Central memory CD8-positive, alpha-beta T cell (primary cell): ENCODE measurements at places on chromosomes 2 and 18.

DNA sequence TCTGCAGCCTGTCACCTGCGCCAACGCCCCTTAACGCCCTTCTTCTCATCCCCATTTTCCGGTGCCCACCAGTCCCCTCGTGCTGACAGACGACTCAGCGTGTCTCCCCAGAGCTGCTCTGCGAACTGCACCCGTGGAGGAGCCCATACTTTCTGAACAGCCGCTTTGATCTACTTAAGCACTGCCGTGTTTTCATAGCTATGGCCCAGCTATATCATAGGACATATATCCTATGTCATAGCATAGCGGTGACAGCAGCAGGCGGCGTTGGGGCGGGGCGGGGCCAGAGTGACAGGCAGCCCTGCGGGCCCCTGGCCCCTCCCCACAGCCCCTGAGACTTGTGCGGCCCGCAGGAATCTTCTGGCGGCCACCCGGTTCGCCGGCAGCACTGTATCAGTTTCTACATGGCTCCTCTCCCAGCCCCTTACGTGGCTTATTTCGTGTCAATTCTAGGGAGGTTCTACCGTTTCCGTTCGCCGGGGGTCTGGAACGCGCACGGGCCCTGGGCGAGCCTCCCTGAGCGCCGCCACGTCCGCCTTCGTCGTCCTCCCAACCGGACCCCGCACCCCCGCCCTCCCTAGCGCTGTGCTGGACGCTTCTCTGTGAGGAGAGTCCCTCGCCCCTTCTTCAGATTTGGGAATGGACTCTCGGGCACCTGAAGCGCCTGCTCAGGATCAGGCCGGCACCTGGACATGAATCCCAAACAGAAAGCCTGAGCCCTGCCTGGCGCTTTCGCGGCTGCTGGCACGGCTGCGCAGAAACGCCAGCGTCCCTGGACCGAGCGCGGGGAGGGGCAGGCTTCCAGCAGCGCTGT lies 35.4 kb downstream of the PTPN18 start:
- DNase-seq, result no peak

DNA sequence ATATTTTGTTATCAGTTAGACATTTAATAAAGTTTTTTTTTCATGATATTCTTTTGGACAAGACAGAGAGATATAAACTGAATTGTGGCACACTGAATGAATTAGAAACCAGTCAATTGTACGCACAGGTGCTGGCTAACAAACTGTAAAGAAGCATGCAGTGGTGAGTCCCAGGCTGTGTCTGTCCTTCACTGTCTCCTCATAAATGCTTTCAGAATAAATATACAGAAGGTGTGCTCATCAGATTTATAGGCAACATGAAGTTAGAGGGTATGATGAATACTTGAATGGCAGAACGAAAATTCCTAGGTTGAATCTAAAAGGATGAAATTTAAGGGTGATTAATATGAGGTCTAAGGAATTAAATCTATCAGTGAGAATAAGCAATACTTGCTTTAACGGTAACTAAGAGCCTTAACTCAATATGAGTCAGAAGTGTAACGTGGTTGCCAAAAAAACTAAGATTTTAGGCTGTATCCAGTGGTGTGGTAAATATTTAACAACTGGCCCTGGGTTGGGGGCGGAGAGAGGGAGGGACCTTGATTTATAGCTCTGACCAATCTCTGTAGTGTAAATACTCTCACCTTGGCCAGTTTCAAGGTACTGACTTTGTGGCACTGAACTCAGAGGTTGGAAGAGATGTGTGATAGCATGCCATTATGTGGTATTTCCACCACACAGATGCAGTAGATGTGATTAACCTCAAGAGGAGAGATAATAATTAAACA lies 41.9 kb upstream of the AAK1 start:
- DNase-seq, result no peak

DNA sequence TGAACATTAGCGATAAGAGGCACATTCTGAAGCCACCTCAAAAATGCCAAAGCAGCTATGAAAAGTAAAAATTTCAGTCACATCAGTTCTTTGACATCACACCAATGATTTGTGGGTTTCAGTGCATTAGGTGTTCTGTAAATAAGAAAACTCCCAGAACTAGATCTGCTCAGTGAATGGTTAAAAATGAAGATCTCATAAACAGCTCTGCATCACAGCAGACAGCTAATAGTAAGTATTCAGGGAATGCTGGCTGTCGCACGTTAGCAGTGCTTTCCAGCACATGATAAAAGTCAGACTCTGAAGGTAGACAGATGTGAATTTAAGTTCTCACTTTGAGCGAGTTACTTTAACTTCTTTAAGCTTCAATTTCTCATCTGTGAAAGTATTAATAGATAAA lies 154.9 kb downstream of the SATB2 start:
- DNase-seq, result no peak

- no peak for DNase-seq
Measured at GRCh38 chr2:240224676-240225075, 84.2 kb upstream of the OTOS start.

DNA sequence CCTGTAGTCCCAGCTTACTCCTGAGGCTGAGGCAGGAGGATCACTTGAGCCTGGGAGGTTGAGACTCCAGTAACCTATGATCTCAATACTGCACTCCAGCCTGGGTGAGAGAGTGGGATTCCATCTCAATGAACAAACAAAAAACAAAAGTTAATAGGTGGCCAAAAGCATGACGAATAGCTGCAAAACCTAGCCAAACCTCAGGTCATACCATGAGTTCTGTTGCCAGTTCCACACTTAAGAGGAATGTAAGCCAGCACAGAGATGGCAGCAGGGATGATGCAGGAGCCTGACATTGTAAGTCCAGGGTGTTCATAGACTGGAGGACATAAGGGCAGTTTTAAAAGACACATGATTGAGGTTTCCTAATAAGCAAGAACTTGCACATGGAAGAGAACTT lies 55.3 kb upstream of the RMDN2 start:
- DNase-seq, result no peak
